Stimulated activated CD8-positive, alpha-beta memory T cell treated with anti-CD3 and anti-CD28 coated beads, Interleukin-4, amount 100 ng/mL, for 4 hours (primary cell): ENCODE measurements at places on chromosomes 3 and 15.

GRCh38 chr15:57544848-57545480 is 46.7 kb upstream of the MYZAP start:
- no peak for DNase-seq

- no peak for DNase-seq
Observed at GRCh38 chr3:118400886-118401285, 633.8 kb downstream of the IGSF11 start.

GRCh38 chr3:66036586-66037148 is 2.1 kb downstream of the MAGI1 start:
- DNase-seq, result no peak

GRCh38 chr3:62343755-62344154 is 29.6 kb downstream of the FEZF2 start:
- DNase-seq, result no peak

DNA sequence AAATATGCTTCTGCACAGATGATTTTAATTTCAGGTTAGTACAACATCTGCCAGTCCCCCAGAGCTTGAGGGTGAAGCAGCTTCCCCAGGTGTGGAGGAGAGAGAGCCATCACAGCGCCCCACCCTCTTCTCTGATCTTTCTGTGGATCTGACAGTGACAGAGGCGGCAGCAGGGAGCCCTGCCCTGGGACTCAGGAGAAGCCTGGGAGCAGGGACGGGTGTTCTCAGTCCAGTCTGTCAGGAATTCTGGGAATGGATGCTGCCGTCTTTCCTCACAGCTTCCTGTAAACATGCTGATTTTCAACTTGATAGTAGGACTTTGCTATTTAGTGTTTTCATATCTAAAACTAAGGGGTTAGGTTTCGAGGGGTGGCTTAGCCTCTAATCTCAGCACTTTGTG is 11.4 kb upstream of the RAB8B start:
- DNase-seq, result no peak
